ENCODE measurements at places on chromosomes 16 and 17.
A peak's percentile ranks its signal among the peaks of the same experiment; 100 is the strongest.

- DNase-seq, result peak; percentile 6
Measured at GRCh38 chr16:53089434-53090285, 34.9 kb downstream of the CHD9 start.

- DNase-seq, result no peak
Measured at GRCh38 chr16:58352690-58353089, 39.6 kb upstream of the GINS3 start.

DNA sequence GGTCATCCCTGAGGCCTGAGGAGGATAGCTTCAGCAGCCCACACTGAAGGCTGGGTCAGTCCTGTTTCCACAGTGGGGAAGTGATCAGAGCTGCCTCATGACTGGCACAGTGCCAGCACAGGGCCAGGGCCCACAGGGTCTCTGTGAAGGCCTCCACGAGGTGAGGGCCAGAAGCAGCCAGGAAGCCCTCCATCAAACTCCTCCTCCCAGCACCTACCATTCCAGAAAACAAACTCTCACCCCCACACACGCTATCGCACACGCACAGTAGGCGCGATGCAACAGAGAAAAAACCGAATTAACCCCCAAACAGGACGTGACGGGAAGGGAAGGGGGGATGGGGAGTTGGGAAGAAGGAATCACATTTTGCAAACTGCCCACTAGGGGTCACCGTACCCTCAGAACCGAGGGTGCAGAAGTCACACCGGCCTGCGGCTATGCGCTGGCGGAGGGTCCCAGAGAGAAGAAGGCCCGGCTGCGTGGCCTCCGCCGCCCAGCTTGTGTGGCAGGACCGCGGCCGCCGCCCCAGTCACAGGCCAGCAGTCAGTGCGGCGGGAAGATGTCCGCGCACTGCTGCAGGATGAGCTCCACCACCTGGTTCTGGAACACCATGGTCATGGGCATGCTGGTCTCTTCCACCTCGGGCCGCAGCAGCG lies 37.6 kb downstream of the ARHGAP27 start:
- DNase-seq, result peak; percentile 41

DNA sequence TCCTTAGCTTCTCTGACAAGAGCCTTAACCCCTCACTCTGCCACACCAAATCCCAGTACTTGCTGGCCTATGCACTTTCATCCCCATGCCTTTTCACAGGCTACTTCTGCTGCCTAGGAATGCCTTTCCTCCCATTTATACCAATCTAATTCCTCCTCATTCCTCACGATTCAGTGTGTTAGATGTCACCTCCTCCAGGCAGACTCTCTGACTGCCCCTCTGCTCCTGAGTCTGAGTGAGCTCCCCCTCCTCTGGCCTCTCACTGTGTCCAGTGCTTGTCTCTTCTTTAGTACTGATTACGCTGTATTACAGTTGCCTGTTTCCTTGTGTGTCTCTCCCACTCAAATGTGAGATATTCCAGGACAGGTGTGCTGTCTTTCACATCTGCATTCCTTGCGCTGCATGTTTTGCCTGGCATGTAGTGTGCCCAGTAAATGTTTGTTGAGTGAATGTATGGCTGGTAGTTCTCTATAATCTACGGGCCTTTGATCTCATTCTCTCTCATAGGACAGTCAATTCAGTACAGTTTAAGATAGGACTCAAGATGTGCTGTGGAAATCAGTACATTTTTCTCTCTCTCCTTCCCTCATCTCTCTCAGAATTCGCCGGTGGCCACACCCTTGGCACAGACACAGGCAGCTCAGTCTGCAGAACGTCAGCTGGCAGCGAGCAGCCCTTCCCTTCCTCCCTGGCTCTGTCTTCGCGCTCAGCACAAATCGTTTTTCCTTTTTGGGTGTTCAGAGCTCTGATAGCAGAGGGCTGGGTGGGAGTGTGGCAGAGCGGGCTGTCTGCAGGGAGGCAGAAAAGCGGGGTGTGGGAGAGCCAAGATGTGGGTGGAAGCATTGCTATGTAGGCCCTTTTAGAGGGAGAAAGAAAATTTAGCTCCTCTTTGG lies 18.5 kb downstream of the ARL4D start:
- peak; percentile 17 for DNase-seq

DNA sequence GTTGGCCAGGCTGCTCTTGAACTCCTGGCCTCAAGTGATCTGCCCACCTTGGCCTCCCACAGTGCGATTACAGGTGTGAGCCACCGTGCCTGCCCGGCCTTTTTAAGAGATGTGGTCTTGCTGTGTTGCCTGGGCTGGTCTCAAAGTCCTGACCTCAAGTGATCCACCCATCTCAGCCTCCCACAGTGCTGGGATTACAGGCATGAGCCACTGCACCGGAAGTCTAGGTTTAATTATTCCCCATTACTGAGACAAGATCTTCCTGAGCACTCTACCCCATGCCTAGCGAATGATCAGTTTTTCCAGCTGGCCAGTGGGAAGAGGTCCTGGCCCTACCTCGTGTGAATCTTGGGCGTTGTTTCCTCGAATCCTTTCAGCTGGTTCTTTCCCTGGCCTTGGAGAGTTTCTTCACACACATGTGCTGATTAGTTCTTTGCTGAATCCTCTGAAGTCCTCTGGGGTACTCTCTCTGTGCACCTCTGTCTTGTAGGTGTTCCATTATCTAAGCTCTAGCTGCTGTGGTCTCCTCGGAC lies 18.9 kb downstream of the C16orf54 start:
- DNase-seq, result no peak
